Cardiac ventricle fibroblast (primary cell): ENCODE measurements at places on chromosomes 1 and 21. TPM values are rescaled to one million over a fixed set of nuclear protein-coding genes. Genes with fewer than 3 reads are reported as not detected.

The LCE2B gene
- not detected in 2 replicates for total RNA-seq

The CFHR1 gene
- total RNA-seq = 0.25 and 0.49 TPM in 2 replicates

The FNDC10 gene
- total RNA-seq = 12.5 and 15.5 TPM in 2 replicates

The WNT4 gene
- total RNA-seq = not detected in 2 replicates

The GNG12 gene
- total RNA-seq = 129 and 140 TPM in 2 replicates
